ENCODE measurements at places on chromosomes 7 and 10.

GRCh38 chr10:974038-974784 lies 14.0 kb upstream of the GTPBP4 start:
- DNase-seq: no peak

DNA sequence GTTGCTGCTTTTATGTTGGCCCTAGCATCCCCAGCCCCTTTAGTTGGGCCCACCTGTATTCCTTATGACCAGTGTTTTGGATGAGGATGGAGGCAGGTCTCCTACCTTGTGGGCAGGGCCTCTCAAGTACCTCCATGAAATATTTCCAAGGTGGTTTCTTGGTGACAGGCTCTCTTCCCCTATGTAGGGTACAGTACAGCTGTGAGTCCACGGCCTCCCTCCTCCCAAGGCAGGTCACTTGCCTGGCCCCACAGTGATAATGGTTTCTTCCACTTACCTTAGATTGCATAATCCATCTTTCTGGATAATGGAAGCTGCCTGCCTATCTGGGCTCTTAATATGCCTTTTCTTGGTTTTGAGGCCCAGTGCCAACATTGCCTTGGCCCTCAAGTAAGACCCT lies 110.4 kb downstream of the NT5C2 start:
- no peak for DNase-seq

DNA sequence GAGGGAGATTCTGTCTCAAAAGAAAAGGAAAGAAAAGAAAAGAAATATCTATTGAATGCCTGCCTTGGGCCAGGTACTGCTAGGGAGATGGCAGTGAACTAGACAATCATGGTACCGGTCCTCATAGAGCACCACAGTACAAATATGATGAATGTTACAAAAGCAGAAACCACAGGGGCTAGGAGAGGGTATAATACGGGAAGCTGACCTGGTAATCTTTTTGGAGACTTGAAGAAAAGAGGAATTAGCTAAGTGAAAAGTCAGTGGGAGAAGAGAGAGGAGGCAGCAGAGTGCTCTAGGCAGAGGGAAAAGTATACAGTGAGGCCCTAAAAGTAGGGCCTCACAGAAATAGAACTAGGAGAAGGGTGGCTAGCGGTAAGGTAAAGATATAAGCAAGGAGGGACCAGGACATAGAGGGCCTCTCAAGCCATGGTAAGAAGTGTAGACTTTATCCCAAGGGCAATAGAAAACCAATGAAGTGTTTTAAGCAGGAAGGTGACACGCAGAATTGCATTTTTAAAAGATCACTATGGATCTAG lies 42.8 kb upstream of the WNT8B start:
- DNase-seq: no peak

- no peak for DNase-seq
These were observed 13.2 kb upstream of the ENO4 start for GRCh38 chr10:116836083-116836482.

- peak; percentile 43 for DNase-seq
These were observed 233.3 kb downstream of the LRRN3 start for GRCh38 chr7:111324228-111324627.

DNA sequence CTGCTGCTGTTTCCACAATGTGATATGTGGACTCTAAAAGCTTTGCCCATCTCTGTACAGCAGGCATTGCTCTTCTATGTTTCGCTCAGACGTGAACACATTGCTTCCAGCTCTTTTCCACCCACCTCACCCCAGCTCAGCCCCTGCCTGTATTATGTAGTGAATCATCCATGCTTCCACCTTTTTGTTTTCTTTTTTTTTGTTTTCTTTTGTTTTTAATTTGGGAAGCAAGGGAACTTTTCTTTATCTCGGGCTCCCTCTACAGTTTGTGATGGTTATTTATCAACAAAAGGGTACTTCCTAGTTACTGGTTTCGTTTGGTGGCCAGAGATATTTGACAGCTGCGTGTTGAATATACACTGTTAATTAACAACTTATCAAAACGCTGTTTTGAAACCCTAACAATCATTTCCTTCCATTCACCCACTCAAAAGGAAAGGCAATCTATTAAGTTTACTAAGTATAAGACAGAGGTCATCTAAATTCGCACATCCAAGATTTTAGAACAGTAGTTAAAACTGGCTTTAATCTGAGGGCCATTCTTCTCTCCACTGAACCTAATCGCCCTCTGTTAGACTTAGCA lies 127.9 kb upstream of the STK17A start:
- no peak for DNase-seq

DNA sequence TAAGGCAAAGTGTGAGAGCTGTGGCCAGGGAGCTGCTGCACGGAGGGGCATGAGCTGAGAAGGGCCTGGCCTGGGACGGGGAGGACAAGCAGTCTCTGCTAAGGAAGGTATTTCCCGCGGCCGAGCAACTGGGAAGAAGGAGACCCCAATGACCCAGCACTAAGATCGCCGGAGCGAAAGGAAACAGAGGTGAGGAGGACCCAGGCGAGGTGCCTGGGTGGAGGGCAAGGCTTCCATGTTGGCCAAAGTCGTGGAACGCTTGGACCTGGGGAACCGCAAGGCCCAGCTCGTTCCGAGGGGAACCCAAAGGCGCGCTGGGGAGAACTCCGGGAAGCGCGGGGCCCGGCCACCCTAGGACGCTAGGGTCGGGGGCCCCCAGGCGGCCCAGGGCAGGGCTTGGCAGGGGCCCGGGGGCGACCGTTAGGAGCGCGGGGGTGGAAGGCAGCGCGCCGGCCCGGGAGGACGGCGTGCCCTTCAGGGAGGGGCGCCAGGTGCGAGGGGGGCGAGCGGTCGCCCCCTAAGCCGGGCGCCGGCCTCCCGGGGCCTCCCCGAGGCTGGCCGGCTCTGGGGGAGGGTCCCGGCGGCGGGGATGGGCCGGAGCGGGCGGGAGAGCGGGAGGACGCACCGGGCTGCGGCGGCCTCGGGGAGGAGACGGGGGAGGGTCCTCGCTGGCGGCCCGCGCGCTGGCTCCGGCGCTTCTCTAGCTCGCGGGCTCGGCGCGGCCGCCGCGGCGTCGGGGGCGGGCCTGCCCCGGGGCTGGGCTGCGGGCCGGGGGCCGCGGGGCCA lies 545 bp downstream of the GIGYF1 start:
- no peak for DNase-seq

GRCh38 chr10:6123532-6123931 lies 34.7 kb downstream of the RBM17 start:
- no peak for DNase-seq

DNA sequence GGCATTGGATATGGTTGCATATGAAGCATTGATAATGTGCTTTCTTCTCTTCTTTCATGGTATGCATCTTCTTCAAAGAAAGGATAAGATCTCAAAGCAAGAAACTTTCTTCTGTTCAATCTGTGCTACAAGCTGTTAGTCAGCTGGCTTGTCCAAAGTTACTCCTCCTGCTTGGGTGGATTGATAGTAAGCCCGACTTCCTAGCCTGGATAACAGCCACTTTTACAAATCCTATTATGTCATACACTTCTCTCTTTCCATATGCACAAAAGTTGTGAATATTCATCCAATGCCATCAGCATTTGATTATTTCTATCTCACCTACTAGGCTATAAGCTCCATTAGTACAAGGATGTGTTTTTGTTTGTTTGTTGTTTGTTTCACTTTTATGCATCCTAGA lies 891.0 kb upstream of the SORCS1 start:
- no peak for DNase-seq

DNA sequence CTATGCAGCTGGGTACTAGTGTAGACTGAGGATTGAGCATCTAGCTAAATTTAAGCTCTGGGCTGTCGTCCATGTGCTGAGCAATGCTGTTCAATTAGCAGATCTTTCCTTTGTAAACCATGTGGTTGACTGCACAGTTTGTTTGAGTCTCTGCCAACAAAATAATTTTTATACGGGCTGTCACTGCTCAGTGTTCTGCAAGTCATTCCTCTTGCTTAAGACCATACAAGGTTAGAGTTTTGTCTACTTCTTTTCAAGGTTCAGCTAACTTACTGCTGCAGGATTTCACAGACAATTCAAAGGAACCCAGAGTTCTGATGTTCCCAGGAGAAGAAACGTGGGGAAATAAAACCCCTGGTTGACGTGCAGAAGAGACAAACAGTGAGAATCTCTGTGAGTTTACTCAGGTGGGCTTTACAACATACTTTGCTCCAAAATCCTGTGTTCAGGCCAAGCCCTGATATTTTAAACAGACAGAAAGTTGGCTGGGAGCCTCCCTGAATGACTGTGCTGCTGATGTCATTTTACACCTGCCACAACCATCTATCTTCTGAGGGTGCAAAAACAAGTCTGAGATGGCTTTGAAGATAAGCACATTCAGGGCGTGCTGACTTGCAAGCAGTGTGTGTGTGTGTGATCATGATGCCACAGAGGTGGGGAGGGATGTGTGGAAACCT lies 177.1 kb upstream of the SVIL start:
- no peak for DNase-seq

DNA sequence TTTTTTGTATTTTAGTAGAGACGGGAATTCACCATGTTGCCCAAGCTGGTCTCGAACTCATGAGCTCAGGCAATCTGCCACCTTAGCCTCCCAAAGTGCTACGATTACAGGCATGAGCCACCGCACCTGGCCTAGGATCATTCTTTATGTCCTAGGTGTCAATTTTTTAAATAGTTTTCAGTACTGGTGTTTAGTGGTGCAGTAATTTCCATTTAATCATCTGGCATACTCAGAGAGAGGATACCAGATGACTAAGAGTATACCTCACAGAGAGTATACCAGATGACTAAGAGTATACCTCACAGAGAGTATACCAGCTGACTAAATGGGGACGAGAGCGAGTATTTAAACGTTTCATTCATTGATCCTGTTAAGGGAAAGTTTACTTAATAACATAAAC lies 37.3 kb upstream of the TMEM248 start:
- DNase-seq: no peak

- no peak for DNase-seq
These were observed 866.4 kb downstream of the LRMDA start for GRCh38 chr10:76297780-76298281.

- no peak for DNase-seq
These were observed 10.4 kb upstream of the SMC3 start for GRCh38 chr10:110556969-110557601.

GRCh38 chr7:139153832-139154231 lies 44.3 kb upstream of the ZC3HAV1 start:
- DNase-seq: no peak

GRCh38 chr7:36986948-36987724 lies 262.8 kb upstream of the AOAH start:
- DNase-seq: peak; percentile 6

DNA sequence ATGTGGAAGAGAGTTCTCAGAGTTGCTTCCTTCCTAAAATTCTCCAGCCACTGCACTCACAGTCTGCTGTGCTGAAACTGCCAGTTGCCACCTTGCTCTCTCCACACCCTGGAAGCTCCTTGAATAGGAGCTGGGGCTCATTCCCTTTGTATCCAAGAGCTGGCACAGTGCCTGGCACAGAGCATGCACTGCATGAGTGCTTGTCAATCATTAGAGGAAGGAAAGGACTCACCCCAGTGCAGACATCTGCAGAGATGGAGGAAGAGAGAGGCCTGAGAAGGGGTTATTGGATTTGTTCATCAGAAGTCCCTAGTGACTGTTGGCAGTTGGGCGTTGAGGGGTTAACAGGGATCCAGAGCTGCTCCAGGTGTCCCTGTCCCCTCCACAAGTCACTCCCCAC lies 41.7 kb upstream of the DUSP5 start:
- no peak for DNase-seq

- no peak for DNase-seq
These were observed 8.0 kb downstream of the CDH23 start for GRCh38 chr10:71404503-71405295.

DNA sequence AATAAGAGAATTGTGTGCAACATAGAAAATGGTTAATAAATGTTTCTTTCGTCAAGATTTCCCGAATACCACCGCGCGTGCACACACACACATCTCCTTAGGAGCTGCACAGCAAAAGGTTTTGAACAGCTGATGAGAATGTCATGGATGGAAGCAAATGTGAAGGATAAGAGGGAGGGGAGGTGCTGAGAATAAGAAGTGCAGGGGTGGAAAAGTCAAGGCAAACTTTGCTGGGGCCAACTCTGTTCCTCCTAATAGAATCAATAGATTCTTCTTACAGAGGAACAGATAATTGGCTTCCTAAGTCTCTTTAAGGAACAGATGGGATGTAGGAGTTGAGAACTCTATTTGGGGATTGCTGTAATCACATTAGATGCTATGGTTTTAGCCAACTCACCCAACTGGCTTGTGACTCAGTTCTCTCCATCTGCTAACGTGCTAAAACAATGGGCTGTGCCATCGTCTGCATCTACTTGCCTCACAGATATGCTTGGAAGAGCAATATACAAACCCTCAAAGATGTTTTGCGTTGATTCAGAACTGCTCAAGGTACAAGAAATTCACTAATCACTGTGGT lies 408.2 kb upstream of the CELF2 start:
- no peak for DNase-seq

- peak; percentile 87 for DNase-seq
These were observed at the start of gene CYTH3 for GRCh38 chr7:6272481-6273323. Gene CYTH3, minus strand, starts transcription at chr7:6272624. Its CDS starts 117 bp downstream, at chr7:6272507.

DNA sequence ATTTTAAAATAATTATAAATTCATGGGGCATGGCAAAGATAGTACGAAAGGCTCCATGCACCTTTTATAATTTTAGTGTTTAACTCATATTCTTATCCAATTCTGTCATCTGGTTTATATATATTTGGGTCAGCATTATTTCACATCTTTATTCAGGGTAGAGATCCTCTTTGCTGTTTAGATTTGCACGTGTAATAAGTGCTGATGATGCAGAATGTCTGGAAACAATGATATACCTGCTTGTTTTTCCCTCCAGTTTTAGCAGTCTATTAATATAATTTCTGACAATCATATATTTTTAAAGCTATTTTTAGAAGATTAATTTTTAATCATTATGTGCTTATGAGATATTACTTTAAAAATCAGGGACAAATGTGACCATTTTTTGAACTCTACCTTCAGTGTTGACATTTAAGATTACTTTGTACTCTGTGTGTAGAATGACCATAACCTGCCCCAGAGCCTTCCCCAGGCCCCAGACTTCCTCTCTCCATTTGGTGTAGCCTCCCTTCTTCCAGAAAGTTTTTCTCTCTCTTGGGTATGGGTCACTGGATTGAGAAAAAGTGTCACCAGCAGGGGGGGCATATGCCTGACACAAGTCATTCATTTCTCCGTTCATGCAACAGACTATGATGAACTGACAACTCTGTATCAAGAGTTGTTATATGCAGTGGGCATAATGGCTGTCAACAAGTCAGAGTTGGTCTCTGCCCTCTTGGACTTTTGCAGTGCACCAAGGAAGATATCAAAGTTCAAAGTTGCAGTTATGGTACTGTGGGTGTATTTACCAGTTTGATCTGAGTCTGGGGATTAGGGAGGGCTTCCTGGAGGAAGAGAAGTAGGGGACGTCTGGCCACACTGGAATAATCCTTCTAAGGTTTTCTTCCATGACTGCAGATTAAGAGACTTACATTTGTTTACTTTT lies 192.6 kb upstream of the CCDC6 start:
- DNase-seq: no peak

- no peak for DNase-seq
These were observed 1.9 kb upstream of the HOXA5 start for GRCh38 chr7:27145165-27145913.

All from GM06990 (cell line).